NCI-H1105 (cell line): ENCODE measurements at places on chromosomes 2 and 18.

DNA sequence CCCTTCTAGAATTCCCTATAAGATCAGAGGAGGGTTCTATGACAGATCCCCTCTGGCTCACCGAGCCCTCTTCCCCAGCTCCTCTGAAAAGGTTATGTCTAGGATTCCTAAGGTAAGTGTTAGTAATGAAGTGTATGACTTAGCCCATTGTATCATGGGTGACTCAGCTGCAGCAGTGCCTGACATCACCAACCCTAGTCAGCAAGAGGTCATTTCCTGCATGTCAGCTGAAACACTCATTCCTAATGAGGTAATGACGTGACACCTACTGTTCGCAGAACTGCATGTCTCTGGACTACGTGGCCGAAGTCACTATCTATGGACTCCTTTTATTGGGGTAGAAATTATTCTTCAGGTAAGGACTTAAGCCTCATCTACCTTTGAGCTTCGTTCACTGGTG lies 196.1 kb upstream of the MYT1L start:
- DNase-seq: no peak

GRCh38 chr2:209977386-209978239 lies 24.8 kb upstream of the RPE start:
- DNase-seq: peak; percentile 38

DNA sequence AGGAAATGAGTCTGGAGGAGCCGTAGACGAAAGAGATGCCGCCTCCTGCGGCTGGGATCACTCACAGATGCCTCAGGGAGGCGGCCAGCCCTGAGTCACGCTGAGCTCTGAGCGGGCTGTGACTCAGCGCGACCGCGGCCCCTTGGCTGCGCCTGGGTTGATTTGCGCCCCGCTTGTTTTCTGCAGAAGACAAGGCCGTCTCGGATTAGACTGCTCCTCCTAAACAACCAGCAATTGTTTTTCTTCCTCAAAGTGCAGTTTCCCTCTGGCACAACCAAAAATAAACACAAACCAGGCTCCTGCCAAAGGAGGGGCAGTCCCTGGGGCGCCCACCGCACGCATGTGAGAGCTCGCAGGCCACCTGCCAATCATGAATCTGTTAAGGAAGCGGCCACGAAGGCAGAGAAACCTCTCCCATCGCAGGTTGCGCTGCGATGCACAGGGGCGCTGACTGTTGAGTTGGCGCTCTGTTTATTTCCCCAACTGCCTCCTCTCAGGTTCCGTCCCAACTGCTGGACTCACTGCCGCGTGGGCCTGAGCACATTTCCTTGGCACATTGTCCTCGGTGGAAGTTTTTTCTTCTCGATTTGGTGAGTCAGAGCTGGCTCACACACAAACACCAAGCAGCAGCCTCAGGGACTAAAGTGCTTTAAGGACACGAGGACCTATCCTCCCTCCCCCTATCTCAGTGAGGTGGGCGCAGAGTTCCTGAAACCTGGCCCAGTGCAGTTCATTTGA lies 85.2 kb upstream of the NDUFV2 start:
- no peak for DNase-seq

GRCh38 chr2:143254110-143254509 lies 124.9 kb downstream of the ARHGAP15 start:
- no peak for DNase-seq

DNA sequence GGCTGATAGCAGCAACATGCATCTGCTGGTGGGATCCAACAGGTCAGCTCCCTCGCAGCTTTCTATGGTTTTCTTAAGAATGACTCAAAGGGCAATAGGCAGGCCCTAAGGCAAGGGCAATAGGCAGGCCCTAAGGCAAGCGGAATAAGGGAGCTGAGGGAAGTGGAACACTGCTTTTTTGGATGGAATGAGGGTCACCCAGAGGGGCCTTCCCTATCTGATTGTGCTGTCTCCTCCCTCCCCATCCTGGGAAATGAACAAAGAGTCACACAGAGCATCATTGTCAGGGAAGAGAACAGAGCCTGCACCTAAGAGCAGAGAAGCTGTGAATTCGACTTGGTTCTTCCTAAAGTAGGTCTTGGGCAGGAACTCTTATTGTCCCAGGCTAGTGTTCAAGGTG lies 43.3 kb upstream of the PTPRM start:
- DNase-seq: no peak

- no peak for DNase-seq
These were observed 189.0 kb downstream of the PLCL1 start for GRCh38 chr2:197993363-197993762.

DNA sequence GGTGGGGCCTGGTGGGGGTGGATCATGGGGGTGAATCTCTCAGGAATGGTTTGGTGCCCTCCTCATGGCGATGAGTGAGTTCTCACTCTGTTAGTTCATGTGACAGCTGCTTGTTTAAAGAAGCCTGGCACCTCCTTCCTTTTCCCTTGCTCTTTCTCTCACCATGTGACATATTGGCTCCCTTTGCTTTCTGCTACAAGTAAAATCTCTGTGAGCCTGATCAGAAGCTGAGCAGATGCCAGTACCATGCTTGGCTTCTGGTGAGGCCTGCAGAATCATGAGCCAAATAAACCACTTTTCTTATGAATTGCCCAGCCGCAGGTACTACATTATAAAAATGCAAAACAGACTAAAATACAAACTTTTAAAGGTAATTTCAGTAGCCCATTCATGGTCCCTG lies 73.4 kb upstream of the TEX51 start:
- DNase-seq: no peak

DNA sequence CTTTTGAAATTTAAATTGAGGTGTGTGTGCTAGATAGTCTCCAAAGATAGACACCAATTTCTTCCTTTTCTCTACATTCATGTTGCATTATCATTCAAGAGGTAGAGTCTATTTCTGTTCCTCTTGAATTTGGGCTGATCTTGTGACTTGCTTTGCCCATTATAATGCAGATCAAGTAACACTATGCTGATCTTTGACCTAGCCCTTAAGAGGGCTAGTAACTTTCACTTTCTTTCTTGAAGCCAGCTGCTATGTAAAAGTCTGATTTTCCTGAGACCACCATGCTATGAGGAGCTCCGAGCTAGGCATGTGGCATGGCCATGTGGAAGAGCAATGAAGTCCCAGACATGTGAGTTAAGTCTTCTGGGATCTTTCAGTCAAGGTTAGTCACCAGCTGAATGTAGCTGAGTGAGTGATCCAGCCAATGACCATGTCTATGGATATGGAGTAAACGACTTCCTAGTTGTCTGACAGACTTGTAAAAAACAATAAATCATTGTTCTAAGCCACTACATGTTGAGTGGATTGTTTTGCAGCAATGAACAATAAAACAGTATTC lies 189.4 kb upstream of the CWC22 start:
- no peak for DNase-seq

DNA sequence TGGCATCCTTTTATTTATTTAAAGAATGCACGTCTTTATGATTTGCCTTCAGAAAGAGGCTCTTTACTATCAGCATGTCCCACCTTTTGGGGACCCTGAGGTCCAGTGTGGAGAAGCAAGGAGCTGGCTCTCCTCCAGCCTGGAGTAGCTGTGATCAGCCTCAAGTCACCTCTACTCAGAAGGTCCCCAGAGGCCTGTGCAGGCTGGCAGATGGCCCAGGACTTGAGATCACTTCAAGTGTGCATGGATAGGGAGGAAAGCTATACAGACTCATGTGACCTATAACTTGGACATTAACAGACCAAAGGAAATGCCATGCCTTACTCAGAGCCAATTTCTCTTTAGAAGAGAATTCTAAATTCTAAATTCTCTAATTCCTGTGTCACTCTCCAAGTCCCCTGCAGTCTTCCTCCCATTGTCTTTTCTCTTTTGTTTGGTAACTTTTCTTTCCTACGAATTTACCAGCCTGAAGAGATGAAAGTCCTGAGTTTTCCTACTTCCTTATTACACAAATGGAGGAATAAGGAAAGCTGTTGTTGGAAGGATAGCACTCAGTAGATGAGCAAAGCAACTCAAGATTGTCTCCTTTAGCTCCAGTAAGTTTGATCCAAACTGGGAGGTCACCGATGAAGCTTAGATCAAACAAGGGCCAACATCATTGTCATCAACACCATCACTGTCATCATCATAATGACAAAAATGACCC lies 163.9 kb downstream of the GFPT1 start:
- DNase-seq: no peak

- no peak for DNase-seq
These were observed 62.0 kb upstream of the MRPS9 start for GRCh38 chr2:104975851-104976250.

DNA sequence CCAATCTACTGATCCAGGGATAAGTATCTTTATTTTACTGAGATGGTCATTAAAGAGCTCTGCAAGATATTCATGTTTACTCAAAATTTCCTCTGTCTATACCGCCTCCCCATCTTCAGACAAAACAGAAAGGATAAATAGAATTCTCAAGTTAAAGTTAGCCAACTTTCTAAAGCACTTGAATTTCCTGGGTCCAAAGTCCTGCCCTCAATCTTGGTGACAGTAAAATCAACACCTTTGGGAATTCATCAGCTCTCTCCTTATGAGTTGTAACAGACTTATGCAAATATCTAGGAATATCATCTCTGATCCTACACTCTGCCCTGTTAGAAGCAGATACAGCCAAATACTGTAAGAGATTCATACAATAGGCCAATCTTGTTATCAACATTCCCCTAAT lies 122.5 kb upstream of the HAAO start:
- no peak for DNase-seq

- no peak for DNase-seq
These were observed 83.1 kb upstream of the NEUROD1 start for GRCh38 chr2:181763423-181763822.

DNA sequence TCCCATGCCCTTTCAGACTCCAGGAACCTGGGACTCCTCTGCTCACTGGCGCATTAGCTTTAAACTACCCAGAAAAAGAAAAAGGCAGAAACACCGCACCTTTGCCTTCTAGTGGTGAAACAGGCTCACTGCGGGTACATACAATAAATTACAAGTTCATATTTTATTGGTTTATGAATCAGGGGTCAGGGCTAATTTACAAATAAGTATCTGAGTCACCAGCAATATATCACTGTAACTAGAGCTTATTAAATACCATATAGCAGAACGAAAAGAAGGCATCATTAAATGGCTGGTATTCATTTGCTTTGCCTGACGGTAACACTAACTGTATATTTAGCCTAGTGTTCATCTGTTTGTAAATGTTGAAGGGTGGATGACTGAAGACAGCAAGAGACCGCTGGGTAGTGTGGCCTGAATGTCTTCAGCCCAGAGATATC lies 26.9 kb upstream of the DTNB start:
- peak; percentile 22 for DNase-seq

- no peak for DNase-seq
These were observed 70.2 kb downstream of the NGEF start for GRCh38 chr2:232942831-232943230.

- no peak for DNase-seq
These were observed 79.1 kb upstream of the SEC11C start for GRCh38 chr18:59060551-59060950.

- DNase-seq: no peak
These were observed 278.8 kb downstream of the RND3 start for GRCh38 chr2:150208689-150209088.

DNA sequence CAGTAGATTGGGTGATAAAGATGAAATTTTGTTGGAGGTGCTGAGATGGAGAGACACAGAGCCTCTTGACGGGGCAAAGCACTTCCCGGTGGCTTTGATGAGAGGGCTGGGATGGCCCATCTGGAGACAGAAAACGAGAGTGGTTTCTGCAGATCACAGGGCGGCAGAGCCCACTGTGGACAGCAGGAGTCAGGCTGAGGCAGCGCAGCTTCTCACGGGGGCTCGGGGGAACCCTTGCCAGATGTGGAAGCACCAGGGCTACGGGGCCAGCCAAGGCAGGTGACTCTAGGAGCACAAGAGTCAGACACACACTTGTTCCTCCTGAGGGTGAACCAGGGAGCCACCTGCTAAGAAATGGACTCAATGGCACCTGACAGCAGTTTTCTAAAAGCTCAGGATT lies 78.5 kb downstream of the TPO start:
- no peak for DNase-seq

DNA sequence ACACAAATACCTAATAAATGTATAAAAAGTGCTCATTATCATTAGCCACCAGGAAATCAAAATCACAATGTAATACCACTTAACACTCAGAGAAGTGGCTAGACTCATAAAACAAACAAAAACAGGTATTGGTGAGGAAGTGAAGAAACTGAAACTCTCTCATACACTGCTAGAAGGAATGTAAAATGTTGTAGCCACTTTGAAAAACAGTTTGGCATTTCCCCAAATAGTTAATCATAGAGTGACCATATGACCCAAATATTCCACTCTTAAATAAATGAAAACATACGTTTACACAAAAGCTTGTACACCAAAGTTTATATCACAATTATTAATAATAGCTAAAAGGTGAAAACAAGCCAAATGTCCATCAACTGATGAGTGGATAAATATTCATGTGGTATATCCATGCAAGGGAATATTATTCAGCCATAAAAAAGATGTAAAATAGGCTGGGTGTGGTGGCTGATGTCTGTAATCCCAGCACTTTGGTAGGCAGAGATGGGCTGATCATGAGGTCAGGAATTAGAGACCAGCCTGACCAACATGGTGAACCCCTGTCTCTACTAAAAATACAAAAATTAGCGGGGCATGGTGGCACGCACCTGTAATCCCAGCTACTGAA lies 86.2 kb upstream of the COL5A2 start:
- no peak for DNase-seq

DNA sequence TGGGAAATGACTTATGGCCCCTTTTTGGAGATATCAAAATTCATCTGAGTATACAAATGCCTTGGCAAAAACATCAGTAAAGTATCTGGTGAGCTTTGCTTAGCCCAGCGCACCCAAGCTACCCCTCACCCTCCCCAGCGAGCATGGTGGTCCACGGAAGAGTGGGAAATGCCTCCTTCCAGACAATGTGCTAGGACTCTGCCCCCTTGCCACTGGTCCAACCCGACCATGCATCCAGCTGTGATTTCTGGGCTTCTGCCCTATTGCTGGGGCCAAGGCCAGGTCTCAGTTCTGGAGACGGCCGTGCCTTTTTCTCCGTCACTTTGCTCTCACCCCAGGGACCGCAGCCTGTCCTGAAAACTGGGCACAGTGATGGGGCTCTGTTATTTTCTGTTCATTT lies 31.8 kb upstream of the CCL20 start:
- DNase-seq: no peak

DNA sequence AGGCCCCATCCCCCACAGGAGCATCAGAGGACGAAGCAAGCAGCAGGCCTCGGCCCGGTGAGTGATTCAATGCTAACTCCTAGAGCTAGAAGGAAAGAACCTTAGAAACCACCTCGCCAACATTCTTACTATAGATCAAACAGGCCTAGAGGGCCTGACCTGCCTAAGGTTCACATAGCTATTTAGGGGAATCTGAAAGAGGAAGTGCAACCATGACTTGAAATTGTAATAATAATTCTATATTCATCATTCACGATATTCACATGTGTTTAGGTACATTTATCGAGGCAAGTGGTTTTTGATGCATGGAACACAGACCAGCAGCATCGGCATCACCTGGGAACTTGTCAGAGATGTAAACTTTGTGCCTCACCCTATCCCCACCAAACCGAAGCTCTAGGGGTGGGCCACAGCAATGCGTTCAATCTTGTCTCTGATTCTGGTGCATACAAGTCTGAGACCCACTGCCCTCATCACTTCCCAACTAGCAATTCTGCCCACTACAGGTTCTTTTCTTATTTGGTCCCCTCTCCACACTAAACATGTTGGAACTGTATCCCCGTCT lies 78.0 kb upstream of the DNMT3A start:
- no peak for DNase-seq
